ENCODE measurements at places on chromosomes 16 and 17. TPM values are rescaled to one million over a fixed set of nuclear protein-coding genes. Genes with fewer than 3 reads are reported as not detected.

The CDRT4 gene
- total RNA-seq: 0.28 TPM

The MRTFB gene
- 5.9 TPM for total RNA-seq

The LLGL2 gene
- 0.58 TPM for total RNA-seq

The LGALS9B gene
- total RNA-seq: not detected

The KRT31 gene
- not detected for total RNA-seq

The HEATR9 gene
- not detected for total RNA-seq

The FOXN1 gene
- total RNA-seq: not detected

The ADAMTS18 gene
- total RNA-seq: 9.4 TPM

The MKS1 gene
- total RNA-seq: 10.4 TPM

The PLA2G10 gene
- total RNA-seq: not detected

The PLXDC1 gene
- total RNA-seq: 1.1 TPM

The SLC9A5 gene
- total RNA-seq: 2.3 TPM

The SLFN12 gene
- 41.2 TPM for total RNA-seq

The KRTAP2-2 gene
- not detected for total RNA-seq

The KRTAP1-5 gene
- total RNA-seq: 1.9 TPM

The SOX15 gene
- total RNA-seq: 0.28 TPM

The KRT15 gene
- 3.5 TPM for total RNA-seq

The CCL13 gene
- 4.8 TPM for total RNA-seq

The TBC1D3 gene
- total RNA-seq: not detected

The SLC12A3 gene
- not detected for total RNA-seq

The BICDL2 gene
- total RNA-seq: 0.56 TPM

The ZFP3 gene
- total RNA-seq: 1.7 TPM

The SOST gene
- 20.0 TPM for total RNA-seq

The CDH13 gene
- 141 TPM for total RNA-seq

The GPR139 gene
- not detected for total RNA-seq

The PIK3R5 gene
- total RNA-seq: under 0.01 TPM

The SETD1A gene
- 1.4 TPM for total RNA-seq

The TMEM220 gene
- total RNA-seq: 1.1 TPM

Data from regular cardiac myocyte (primary cell).